Cortex of kidney (tissue), 1 donor: ENCODE measurements at places on chromosomes 5 and 9.

DNA sequence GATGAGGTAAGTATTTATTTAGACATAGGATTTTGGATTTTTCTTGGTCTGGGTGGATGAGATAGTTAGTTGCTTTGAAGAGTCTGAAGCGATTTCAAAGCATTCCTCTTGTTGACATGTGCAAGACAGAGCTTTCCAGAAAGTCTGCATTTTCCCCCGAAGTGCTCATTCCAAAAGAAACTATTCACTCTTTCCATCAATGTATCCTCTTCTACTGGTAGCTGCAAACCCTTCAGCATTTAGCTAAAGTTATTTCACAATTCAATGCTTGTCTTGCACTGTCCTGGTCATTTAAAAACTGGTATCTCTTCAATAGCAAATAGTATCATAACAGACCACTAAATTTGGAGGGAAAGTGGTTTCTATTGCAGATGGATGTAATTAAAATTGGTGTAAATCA, 13.0 kb downstream of the NREP start:
- DNase-seq, result no peak

DNA sequence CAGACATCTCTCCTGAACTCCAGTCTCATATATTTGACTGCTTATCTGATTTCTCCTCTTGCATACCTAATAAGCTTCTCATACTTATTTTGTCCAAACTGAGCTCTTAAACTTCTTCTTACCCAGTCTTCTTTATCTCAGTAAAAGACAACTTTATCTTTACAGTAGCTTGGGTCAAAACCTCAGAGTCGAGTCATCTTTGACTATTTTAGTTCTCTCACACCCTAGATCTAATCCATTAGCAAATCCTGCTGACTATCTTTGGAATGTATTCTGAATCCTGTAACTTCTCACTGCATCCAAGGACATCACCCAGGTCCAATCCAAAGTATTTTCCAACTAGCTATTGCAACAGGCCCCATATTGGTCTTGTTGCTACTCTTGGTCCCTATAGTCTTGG, 11.8 kb upstream of the JAK2 start:
- DNase-seq, result no peak

DNA sequence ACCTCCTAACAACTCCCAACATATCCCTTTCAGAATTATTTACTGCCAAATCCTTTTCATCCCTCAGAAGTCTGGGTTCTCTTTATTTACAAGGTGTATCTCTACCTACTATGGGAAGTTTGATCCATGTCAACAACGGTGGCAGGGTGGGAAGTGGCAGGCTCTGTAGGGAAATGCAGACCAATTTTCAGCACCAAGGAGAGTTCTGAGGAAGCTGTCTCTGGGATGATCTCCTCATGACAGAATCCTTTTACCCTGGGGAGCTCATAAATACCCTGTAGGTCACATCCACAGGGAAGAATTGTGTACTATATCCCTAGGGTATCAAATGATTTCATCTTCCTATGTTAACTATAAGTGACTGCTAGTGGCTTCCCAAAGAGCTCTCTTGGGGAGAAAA, 107.8 kb upstream of the NEK6 start:
- no peak for DNase-seq

GRCh38 chr9:136697146-136697820, 10.0 kb upstream of the AGPAT2 start:
- DNase-seq, result no peak

DNA sequence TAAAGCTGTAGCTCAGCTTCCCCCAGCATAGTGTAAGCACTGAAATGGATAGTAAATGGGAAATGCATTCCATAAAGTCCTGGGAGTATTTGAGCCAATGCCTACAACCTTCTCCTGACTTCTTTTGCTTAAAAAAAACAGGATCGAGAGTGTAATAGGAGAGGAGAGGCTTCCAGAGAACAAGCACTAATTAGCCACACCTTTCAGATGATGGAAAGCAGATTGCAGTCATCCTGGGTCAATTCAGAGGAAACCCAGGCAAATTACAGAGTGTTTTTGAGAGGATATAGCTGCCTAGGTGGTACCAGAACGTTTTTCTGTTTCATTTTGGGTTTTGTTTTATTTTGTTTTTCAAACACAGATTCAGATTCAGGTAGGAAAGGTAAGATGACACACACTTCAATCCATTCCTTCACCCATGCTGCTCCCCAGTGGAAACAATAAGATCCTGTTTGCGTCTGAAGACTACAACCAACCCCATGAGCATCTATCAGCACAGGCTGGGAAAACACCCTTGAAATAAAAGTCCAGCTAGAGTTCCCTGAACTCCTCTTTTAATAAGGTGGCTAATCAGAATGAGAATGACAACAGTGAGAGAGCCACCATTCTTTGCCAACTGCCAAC, 95.6 kb downstream of the RFK start:
- no peak for DNase-seq

DNA sequence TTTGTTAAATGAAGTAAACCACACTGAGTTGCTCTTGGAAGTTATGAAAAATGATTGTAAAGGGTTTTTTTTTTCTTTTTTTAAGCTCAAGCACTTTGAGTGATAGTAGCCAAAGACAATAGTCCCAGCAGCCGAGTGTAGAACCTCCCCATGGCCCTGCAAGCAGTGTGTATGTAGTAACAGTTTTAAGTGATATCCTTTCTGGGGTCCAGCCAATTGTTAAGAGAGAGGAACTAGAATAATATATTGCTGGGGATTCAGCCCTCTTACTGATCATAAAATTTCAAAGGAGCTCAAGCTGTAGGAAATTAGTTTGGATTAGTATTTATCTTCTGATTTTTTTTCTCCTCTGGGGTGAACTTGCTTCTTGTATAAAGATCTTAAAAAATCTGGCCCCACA, 43.2 kb downstream of the NPR3 start:
- DNase-seq, result no peak
